Skeletal muscle cell (primary cell): ENCODE measurements at places on chromosomes 12 and 14.

- DNase-seq = no peak
Measured at GRCh38 chr12:19030180-19030579, 99.4 kb upstream of the PLEKHA5 start.

- DNase-seq = no peak
Measured at GRCh38 chr14:44041700-44042099, 465.4 kb downstream of the FSCB start.

- DNase-seq = peak; percentile 91
Measured at GRCh38 chr12:46562625-46563225, 190.2 kb upstream of the SLC38A2 start.

DNA sequence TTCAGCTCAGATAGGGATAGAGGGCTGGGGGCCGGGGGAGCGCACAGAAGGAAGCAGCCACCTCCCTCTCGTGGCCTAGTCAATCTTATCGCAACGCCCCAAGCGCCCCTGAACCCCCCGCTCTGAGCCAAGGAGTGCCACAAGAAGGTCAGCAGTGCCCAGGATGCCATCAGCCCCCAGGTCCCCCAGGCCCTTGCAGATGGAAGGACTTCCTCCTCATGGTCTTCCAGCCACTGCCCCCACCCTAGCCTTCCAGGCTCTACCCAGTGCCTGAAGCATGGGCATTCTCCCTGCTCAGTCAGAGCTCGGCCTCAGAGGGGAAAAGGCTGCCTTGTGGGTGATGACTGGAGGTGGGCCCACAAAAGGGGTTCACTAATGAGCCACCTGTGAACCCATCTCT is 68.2 kb downstream of the BCL11B start:
- DNase-seq = no peak

DNA sequence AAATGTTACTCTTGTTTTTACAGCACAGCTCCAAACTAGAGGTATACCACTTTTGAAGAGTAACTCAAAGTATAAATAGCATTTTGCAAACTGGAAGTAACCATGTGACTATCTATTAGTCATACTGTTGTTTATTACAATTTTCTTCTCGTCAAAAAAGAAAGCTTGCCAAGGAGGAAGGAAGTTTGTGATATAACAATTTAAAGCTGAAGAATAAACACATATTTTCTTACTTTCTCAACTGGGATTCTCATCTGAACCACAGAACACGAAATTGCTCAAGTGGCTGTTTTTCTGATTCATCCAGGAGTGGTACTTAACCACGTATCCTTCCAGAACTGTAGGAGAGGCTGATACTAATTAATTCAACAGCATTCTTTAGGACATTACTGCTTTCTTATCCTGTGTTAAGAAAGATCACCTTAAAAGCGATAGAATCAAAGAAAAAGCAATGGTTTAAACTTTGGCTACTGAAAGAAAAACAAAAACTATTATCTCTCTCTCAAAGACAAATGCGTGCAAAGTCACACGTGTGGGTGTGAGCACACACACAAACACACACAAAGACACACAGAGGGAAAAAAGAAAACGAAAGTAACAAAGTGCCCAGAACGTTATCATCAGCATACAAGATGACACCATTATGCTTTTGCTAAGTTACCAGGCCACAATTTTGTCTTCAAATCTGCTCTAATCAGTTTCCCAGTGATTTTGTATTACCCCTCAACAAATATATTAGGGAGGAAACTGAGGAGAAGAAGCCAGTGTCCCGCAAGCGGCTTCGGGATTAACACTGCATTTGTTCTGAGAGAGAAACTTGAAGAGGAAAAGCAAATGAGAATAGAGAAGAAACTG is at the start of gene CLEC2B:
TSS of gene CLEC2B (minus strand) at position 48 of the 855 bp plus-strand sequence.
- peak; percentile 46 for DNase-seq

DNA sequence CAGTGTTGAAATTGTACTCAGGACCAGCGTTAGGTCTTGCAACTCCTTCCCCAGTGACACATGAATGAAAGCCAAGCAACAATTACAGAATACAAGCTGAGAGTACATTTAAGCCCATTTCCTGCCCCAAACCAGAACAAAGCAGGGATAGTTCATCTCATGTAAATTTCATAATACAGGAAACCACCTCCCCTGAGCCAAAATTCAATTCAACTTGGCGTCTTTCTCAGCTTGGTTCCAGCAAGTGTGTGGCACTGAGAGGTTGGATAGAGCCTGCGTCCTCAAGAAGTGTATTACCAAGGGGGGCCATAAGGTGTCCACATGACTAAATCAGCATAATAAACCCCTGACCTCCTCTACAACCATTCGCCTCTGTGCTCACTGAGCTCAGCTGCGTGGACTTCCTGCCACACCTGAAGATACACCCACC is 278.9 kb upstream of the CRY1 start:
- no peak for DNase-seq

DNA sequence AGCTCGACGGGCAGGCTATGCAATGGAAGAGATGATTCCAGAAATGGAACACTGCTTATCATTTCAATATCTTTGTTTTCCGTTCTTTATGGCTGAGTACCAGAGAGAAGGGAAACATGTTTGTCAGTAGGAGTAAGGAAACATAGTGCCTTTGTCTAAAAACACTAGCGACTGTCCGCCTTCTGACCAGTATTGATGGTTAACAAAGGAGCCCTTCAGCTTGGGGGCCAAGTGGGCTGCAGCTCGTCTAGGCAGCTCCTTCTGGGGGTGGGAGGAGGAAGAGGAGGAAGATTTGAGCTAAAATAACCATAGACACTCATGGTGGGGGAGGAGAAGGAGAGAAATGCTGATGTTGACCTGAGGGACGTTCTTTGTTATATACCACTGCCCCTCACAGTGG is 15.0 kb downstream of the COQ5 start:
- DNase-seq = no peak

DNA sequence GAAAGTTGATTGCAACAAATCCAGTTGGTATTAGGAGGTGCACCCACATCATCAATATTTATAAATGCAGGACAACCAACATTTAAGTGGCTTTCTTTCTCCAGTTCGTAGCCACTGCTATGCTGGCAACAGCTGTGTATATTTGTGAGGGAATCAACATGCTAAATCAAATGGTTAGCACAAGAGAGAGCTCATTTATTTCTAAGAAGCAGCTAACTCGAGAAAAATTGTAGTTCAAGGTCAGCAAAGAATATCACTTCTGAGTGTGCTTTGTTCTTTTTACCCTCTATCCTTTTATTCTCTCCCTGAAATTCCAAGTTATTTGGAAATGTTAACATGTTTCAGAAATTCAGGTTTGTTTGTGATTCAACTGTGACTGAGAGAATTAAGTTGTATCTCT is 137.3 kb downstream of the NAV3 start:
- DNase-seq = no peak
